ENCODE measurements at places on chromosomes 11 and 22.

- peak; percentile 1 for DNase-seq
Observed at GRCh38 chr22:40491990-40492631, 121.7 kb downstream of the SGSM3 start.

- DNase-seq, result no peak
Observed at GRCh38 chr11:64224891-64225607, 937 bp downstream of the TRPT1 start.

- DNase-seq, result no peak
Observed at GRCh38 chr11:87324817-87325489, 287.2 kb downstream of the TMEM135 start.

DNA sequence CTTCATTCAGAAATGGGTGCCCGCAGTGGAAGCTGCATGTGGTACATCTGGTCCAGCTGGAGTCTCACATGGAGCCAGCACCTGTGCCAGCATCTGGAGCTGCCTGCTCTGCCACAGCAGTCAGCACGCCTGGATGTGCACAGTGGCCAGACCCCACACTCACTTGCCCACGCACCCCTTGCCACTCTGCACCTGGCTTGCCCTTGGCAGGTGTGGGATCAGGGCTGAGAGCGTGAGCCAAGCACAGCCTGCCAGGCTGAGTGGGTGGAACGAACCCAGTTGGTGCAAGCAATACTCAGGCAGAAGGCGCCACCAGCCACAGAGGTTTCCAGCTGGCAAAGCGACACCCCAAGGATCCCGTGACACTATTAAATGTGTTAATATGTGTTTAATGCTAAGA lies 95.5 kb upstream of the AMOTL1 start:
- no peak for DNase-seq

DNA sequence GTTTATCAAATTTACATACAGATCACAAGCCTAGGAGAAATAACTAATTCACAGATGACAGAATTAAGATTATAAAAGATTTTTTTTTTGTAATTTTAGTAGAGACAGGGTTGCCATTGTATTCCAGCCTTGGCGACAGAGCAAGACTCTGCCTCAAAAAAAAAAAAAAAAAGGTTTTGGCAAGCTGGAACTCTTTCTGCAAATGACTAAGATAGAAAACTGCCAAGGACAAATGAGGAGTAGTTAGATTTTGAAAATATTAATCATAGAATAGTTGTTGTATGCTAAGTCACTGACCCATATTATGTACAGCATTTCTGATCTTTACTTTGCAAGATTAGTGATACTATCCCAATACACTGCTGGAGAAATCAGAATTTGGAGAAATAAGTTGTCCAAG lies 99.2 kb downstream of the C11orf65 start:
- no peak for DNase-seq

DNA sequence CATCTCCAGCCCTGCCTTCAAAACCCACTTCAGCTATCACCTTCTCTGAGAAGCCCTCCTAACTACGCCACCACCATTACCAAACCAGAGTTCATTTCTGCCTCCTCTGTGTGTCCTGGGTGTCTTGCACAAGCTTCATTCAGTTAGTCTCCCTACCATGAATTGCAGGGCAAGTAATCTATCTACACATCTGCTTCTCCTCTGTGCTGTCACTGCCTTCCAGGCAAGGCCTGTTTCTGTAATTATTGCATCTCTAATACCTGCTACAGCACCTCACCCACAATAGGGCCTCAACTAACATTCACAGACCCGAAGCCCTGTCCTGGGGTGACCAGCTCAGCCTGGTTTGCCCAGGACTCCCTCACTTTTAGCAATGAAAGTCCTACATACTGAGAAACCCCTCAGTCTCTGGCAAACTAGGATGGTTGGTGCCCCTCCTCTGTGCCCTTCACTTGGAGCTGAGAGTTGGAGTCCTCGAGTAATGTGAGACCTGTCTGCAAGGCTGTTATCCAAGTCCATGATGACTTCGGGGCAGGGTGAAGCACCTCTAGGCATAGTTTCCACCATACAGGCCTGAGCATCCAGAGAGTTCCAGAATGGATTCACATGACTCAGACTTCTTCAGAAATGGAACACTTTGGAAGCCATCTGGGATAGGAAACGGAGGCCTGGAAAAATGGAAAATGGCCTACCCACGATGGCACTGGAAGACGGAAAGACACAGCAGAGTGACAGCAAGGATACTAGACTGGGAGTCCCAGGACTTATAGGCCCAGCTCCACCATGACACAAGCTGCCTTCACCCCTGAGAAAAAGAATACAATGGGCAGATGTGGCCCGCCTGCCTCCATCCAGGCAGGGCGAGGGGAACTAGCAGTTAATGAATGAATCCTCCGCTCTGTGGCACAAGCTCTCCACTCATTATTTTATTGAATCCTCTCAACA lies 269.3 kb downstream of the BUD13 start:
- DNase-seq, result no peak

GRCh38 chr11:123549926-123550917 lies 104.2 kb downstream of the SCN3B start:
- DNase-seq, result no peak

GRCh38 chr11:123330471-123330870 lies 99.6 kb upstream of the GRAMD1B start:
- no peak for DNase-seq

DNA sequence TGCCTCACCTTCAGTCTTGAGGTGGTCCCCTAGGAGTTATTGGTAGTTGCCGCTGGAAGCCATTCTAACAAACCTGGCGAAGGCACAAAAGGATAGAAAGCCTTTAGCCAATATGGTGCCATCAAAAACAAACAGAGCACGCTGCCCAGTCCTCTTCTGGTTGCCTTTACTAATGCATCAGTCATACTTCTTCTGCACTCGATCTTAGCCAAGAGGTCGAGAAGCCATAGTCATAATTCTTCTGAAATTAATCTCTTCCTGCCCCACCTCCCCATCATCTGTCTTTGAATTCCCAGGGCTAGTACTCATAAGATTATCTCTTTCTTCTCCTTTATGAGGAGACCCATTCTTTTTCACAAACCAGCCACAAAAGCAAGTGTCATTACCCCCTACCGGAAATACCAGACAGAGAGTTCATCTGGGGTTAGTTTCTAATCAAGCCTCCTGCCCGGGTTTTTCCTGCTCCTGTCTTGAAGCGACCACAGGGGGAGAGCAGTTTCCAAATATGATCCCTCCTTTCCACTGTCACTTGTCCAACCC lies 21.4 kb upstream of the EHF start:
- DNase-seq, result no peak

DNA sequence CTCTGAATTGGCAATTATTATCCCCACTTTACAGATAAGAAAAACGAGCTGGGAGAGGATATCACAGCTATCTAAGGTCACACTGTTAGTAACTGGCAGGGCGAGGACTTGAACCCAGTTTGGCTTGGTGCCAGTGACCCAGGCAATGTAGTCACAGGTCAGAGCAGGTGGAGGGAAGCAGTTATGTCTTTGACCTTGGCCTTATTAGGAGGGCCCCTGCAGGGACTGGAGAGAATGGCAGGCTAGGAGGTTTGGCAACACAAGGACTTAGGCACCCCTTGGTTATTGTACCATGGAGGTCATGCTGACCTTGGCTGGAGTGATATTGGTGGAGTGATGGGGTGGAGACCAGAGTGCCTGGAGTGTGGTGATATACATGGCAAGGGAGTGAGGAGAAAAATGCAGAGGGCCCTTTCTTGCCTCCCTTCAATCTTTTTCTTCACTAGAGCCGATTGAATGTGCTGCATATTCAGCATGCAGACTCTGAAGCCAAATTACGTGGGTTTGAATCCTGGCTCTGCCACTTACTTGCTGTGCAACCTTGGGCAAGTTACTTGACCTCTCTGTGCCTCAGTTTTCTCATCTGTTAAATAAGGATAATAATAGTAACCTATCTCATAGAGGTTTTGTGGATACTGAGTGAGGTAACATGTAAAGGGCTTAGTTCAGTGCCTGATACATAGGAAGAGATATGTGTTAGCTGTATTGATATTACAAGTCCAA lies 92.7 kb upstream of the TBCEL start:
- DNase-seq, result no peak
